PC-9 (cell line): ENCODE measurements at places on chromosomes 5 and 9.

- no peak for DNase-seq
Measured at GRCh38 chr5:133731951-133732350, 119.6 kb upstream of the FSTL4 start.

DNA sequence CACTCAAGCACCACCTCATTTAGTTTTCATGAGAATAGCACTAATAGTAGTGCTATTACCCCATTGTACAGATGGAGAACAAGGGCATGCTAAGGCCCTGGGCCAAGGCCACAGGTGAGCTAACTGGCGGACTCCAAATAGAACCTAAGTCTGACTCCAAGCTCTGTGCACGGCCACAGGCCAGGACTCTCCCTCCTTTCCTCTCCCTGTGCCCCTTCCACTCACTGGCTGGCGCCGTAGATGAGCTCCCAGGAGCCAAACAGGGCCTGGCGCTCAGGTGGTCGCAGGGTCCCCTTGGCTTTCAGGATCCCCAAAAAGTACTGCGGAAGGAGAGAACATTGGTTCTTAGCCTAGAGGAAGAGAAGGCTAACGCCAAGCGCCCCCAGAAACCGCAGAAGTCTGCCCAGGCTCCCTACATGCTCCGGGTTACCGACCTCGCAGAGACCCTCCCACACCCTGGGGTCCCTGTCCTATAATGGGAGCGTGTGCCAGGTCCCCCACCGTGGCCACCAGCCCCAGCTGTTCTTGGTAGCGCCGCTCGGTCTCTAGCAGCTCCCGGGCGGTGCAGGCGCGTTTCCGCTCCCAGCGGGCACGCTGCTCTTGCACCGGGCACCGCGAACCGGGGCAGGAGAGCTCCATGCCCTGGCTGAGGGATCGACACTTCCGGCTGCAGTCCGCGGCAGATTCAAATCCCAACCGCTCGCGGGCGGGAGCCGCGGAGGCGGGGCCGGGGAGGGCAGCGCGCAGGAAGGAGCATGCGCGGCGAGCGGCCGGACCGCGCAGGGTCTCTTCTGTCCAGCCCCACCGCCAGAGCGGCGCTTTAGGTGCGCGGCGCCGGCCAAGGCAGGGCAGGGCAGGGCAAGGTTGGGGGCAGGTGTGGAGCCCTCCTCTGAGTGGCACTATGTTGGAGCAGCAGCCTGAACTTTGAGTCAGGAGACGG, at the start of gene ARHGEF39:
TSS of gene ARHGEF39 (minus strand) at position 665 of the 940 bp plus-strand sequence. CDS start at position 639, 26 bp downstream.
- DNase-seq, result peak; percentile 70

- DNase-seq, result peak; percentile 6
Measured at GRCh38 chr9:94084314-94084713, at the start of gene PTPDC1. PTPDC1 (plus strand) TSS chr9:94084464; CDS start chr9:94084531, 67 bp downstream.

- no peak for DNase-seq
Measured at GRCh38 chr9:30522486-30522885, 1862.0 kb upstream of the ACO1 start.

DNA sequence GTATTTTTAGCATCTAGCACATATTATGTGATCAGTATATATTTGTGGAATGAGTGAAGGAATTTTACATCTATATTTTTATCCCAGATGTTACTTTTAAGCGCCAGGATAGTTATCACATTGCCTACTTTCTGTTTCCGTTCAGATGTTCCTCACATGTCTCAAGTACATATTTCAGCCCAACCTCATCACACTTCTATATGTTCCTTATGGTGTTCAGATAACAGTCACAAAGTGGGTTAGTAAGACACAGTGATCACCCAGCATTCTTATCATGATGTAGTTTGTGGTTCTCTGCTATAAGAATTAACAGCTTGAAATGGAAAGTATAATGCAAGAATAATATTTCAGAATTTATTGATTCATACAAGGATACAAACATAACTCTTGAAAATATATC, 170.0 kb upstream of the RASA1 start:
- DNase-seq, result no peak

GRCh38 chr5:139852696-139853095, 57.1 kb downstream of the PSD2 start:
- no peak for DNase-seq

- no peak for DNase-seq
Measured at GRCh38 chr5:141319202-141319601, 1.4 kb downstream of the TAF7 start.

GRCh38 chr5:132761321-132762240, 14.4 kb downstream of the CCNI2 start:
- DNase-seq, result no peak

DNA sequence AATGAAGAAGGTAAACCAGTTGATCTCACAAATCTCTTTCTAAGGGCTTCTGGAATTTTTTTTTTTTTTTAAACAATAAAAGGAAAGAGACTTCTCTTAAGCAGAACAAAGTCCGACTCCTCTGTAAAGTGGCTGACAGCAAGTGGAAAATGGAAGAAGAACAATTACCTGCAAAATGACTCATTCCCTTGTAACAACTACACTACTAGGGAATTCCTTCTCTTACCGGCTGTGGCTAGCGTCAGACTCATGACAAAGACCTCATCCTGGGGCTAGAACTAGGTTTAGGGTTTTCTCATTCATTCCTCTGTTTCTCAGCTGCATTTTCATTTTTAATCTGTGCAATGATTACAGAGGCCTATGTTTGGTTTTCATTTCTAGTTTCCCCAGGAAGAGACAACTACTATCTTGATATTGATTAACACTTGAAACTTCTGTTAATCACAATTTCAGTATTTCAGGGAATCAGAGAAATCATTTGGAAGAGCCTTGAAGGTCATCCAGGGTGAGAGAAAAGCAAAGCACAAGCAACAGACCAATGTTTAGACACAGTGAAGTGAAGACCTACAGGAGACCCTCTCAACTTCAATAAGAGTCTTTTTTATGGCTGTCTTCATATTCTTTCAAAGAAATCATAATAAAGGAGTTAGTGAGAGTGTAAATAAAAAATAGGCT, 437.9 kb downstream of the RAB3C start:
- DNase-seq, result no peak

DNA sequence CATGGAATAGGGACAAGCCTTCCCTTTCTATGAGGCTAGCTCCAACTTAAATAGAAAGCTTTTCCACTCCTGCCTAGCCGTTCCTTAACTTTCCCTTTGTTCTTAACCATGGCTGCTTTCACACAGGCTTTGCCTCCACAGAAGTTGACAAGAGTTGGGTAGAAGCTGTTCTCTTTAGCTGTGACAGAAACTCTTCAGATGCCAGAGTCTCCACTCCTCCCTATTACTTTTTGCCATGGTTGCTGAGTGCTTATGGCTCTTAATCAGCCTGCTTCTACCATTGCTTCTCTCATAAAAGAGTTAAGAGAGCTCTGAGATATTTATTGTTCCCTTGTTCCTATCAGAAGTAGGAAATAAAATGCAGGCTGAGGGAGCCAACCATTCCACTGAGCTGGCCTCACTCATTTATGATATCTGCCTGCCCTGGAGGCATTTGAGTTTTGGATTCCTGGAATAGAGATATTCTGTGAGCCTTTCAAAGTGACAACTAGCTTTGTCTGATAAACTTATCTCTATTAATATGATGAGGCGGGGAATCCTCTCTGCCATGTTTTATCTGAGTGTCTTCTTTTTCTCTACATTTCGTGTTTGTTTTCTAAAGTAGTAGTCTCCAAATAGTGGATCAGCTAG, 162.6 kb downstream of the DMAC1 start:
- no peak for DNase-seq

- DNase-seq, result no peak
Measured at GRCh38 chr5:173733831-173734501, 117.5 kb upstream of the BOD1 start.

DNA sequence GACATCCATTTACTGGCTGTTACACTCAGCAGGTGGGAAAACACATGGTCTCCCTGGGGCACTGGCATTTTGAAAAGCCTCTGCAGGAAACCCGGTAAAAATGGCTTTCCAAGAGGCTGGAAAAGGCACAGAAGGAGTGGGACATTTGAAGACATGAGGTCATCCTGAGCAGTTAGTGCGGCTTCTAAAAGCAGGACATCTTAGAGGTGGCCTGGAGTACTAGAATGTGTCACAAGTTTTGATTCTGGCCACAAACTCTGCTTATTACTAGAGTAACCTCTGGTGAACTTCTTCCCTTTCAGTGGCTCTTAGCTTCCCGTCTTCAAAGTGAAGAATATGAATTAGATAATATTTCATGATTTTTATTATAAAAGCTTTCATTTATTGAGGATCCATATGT, 423.0 kb upstream of the BRINP1 start:
- no peak for DNase-seq

DNA sequence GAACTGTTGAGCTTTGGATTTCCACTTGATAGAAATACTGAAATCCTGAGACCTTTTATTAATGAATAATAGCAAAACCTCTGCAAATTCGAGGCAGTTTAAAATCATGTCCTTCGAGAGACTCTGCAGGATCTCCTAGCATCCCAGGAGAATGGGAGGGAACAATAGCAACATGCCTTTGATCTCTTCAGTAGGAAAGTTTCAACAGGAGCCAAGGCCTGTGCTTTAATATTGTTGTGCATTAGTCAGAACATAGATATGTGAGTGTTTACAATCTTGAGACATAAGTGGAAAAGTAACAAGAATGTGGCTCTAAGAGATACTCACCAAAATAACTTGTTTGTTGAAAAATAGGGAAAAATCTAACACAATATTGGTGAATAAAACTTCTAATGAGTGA, 83.3 kb upstream of the LHFPL2 start:
- peak; percentile 43 for DNase-seq

- no peak for DNase-seq
Measured at GRCh38 chr9:70392189-70392588, 22.3 kb downstream of the KLF9 start.

- DNase-seq, result peak; percentile 74
Measured at GRCh38 chr9:83981126-83981871, 694 bp downstream of the RMI1 start.

GRCh38 chr5:78920604-78921003, 64.5 kb downstream of the ARSB start:
- peak; percentile 12 for DNase-seq

DNA sequence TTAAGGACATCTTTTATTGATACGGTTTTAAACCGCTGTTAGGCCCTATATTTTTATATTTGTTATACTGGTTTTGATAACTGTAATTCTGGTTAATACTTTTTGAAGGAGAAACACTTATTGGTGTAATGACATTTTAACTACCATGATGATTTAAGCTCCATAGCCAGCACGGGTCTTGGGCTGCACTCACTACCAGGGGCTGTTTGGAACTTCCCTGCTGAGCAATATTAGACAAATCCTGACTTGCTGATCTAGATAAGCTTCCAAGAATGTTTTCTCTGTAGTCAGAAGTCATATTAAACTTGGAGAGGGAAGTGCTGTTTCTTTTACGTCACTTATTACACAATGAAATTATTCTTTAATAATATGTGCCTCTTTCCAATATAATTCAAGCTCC, 540.0 kb upstream of the GRAMD2B start:
- DNase-seq, result no peak

- no peak for DNase-seq
Measured at GRCh38 chr9:2425676-2426075, 195.9 kb upstream of the VLDLR start.

GRCh38 chr9:12765088-12765798, 9.6 kb upstream of the LURAP1L start:
- DNase-seq, result no peak

GRCh38 chr5:64775291-64775690, 6.6 kb downstream of the CWC27 start:
- no peak for DNase-seq

DNA sequence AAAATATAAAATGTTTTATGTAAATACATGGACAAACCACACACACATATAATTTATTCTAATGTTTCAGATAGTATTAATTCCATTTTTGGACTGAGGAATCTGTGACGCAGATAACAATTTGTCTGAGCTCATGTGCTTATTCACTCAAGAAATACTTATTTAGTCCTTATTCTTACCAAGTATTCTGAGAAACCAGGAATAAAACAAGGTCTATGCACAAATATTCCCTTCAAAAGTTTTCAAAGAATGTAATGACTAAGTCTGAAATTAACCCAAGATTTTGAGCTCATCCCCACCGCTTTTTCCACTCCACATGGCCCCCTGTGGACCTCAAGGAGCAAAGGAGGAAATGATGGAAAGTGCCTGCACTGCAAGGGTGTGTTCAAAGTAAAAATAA, 1022.3 kb downstream of the EFNA5 start:
- no peak for DNase-seq

- DNase-seq, result no peak
Measured at GRCh38 chr9:13705918-13706317, 426.4 kb upstream of the MPDZ start.

GRCh38 chr5:62568800-62569432, 9.7 kb upstream of the LRRC70 start:
- DNase-seq, result no peak

DNA sequence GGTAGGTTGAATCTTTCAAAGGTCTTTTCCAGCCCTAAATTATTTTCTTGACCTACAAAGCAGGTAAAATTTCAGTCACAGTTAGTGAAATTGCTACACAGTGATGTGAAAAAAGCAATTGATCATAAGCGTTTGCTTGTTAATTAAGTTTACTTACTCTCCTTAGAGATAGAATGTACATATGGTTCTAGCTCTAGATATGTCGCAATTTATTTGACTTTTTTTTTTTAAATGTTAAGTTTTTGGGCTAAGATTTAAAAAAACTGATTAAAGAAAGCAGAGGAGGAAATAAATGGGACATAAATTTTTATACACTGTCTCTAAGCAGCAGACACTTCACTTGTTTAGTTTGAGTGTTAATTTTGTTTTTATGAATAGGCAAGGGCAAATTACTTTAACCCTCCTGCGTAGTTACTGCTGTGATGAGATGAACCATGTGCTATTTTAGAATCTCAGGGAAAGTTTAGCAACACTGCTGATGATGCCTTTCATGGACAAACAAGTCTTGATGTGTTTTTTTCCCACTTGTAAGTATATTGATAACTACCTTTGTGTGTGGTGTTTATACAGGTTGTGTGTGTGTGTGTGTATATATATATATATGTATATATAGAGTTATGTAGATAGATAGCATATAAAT, 38.3 kb upstream of the FAM120AOS start:
- no peak for DNase-seq

GRCh38 chr5:17999858-18000257, 365.6 kb downstream of the TAF11L14 start:
- DNase-seq, result no peak

GRCh38 chr9:113511856-113512761, 48.6 kb downstream of the RGS3 start:
- no peak for DNase-seq

DNA sequence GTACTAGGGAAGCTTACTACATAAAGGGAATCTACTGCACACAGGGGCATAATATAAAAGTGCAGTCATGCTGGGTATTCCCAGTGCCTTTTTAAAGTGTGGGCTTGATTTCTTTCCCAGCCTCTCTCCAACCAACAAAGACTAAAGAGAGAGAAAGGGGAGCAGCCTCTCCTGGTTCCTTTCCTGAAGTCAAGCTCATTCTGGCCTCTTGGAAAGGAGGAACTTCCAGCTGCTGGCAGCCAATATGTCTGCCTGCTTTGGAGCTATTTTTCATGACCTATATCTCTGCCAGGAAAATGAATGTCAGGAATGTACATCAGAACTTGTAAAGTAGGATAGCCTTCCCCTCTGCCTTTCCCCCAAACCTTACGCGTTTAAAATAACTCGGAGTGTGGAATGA, 57.1 kb downstream of the RAB3C start:
- DNase-seq, result no peak

GRCh38 chr5:157533011-157533481, 42.5 kb downstream of the ADAM19 start:
- peak; percentile 39 for DNase-seq

GRCh38 chr9:113302792-113303418, at the start of gene RNF183:
RNF183 (minus strand) TSS chr9:113303376; CDS start chr9:113298184, 5,192 bp downstream.
- DNase-seq, result no peak
